Fibroblast of pulmonary artery (primary cell): ENCODE measurements at places on chromosomes 13 and 19.

DNA sequence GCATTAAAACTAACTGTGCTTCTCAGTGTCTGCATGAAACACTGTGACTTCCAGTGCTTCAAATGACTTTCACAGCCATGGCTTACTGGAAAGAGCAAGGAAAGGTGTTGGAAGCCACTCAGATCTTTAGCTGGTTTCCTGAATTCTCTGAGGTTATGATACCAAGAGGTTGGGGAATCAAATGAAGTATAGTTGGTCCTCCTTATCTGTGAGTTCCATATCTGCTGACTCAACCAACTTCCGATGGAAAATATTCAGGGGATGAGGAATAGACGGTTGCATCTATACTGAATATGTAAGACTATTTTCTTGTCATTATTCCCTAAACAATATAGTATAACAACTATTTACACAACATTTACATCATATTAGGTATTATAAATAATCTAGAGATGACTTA, 32.4 kb downstream of the EPSTI1 start:
- no peak for DNase-seq

GRCh38 chr19:14616407-14616806, 33.5 kb downstream of the CLEC17A start:
- DNase-seq, result no peak

GRCh38 chr19:46524308-46524707, 28.6 kb upstream of the PNMA8B start:
- DNase-seq, result no peak

- peak; percentile 10 for DNase-seq
Measured at GRCh38 chr19:50817941-50818858, 5.4 kb downstream of the KLK1 start.

GRCh38 chr13:34347784-34348573, 530.0 kb downstream of the RFC3 start:
- DNase-seq, result no peak

DNA sequence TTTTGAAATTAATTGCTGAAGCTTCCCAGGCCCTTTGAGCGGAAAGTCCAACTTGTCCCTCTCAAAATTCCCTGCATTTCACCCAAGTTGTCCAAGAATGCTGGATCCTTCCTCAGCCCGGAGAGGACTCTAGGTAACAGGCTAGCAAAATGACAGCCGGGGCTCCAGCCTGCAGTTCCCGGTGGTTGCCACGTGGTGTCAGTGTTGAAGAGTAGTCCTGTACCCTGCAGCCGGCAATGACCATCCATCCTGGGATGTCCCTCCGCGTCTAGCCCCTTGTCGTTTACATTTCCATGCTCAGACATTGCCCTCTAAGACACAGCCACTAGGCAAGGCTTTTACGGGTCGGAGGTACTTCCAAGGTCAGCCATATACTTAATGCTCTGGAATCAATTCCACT, 31.4 kb upstream of the MTIF3 start:
- DNase-seq, result peak; percentile 51

- DNase-seq, result peak; percentile 60
Measured at GRCh38 chr13:39779337-39780265, 124.1 kb downstream of the COG6 start.

GRCh38 chr13:66663711-66664110, 566.4 kb downstream of the PCDH9 start:
- no peak for DNase-seq

GRCh38 chr19:38653028-38653571, 5.7 kb downstream of the ACTN4 start:
- peak; percentile 51 for DNase-seq

DNA sequence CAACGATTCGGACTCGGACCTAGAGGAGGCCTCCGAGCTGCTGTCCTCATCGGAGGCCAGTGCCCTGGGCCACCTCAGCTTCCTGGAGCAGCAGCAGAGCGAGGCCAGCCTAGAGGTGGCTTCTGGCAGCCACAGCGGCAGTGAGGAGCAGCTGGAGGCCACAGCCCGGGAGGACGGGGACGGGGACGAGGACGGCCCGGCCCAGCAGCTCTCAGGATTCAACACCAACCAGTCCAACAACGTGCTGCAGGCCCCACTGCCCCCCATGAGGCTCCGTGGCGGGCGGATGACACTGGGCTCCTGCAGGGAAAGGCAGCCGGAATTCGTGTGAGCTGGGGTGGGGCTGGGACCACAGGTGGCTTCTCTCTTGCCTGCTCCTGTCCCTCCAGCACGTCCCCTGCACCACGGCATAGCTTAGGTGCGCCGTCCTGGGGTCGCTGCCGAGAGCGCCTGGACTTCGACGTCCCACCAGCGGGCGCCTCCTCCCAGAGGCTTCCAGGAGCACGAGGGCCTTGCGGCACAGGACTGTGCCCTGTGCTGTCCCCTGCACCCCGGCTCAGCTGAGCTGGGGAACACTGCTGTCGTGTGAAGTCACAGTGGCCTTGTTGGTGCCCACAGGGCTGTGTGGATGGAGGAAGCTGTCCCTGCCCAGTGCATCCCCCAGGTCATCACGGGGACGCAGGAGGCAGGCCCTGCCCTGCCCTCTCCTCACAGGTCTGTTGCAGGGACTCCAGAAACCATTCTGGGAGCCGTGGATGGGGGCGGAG, 9.3 kb downstream of the POLR2E start:
- DNase-seq, result no peak

- peak; percentile 86 for DNase-seq
Measured at GRCh38 chr13:41648314-41648935, 191.1 kb downstream of the RGCC start.

DNA sequence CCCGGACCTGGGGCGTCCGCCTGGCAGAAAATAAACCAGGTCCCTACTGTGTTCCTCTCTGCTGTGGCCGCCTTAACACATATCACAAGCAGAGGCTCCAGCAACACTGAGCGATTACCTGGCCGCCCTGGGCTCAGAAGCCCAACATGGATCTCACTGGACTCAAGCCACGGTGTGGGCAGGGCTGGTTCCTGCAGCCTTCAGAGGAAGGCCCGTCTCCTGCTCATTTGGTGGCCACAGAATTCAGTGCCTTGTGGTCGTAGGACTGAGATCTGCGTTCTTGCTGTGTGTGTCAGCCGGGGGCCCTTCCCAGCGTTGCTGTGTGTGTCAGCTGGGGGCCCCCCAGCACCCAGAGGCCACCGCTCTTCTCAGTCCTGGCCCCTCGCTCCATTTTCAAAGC, 30.2 kb downstream of the C2CD4C start:
- no peak for DNase-seq
